ENCODE measurements at places on chromosomes 7 and 10.

DNA sequence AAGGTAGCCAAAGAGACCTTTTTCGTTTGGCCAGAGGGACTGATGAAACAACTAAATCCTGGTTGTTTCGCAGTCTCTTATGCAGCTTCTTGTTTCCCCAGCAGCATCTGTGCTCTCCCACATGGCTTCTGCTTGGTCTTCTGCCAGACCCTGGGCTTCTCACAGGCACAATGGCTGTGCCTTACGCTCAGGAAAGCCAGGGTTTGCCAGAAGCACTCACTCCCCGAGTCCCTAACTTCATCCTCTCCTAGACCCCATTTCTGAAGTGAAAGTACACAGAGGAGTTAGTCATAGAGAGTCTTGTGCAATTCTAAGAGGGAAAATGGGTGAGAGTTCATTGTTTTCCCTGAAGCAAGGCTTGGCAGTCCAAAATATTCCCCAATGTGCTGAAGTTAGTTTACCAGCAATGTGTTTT is 121.7 kb downstream of the EVX1 start:
- DNase-seq: no peak

DNA sequence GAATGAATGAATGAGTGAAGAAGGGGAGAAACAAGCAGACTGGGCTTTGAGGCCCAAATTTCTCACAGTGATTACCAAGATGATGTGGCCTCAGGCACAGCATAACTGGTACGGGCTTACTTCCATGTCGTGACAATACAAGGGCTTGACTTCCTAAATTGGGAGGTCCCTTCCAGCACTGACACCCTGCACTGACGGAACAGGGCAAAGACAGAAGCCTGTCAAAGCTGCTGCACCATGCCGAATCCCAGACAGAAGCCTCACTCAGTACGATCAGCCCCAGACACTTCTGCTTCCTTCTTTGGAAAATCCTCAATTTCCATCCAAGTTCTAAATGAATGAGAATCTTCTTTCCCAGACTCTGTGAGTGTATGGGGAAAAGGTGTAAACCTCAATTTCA is 51.9 kb downstream of the GNA12 start:
- DNase-seq: no peak

- no peak for DNase-seq
These were observed 428.7 kb downstream of the INHBA start for GRCh38 chr7:41274179-41274578.

GRCh38 chr10:132958883-132959558 is 16.7 kb upstream of the CFAP46 start:
- no peak for DNase-seq

DNA sequence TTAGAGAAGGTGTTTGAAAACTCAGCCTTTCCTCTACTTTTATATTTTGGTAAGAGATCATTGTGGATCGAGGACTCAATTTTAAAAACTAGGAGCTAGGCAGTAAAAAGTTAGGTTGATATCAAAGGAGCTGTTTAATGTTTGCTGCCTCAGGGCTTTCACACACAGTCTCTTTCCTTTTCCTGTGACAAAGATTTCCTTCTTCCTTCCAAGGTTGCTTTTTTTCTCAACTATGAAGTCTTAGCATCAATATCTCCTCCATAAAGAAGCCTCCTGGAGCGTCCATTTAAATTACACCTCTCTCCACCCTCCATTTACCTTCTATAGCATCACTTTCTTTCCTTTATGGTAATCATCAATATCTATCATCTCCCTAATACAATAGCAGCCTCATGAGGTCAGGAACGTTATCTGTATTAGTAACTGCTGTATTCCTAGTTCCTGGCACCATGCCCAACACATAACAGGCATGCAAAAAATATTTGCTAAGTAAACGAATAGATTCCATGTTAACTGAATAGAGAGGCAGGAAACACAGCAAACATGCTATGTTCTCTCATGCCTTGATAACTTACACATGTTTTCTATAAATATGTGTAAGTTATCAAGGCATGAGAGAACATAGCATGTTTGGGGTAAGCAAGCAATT is 48.5 kb downstream of the GNAT3 start:
- no peak for DNase-seq

GRCh38 chr7:12229046-12229445 is 18.0 kb downstream of the TMEM106B start:
- no peak for DNase-seq

GRCh38 chr7:82129091-82129490 is 314.5 kb downstream of the CACNA2D1 start:
- no peak for DNase-seq

DNA sequence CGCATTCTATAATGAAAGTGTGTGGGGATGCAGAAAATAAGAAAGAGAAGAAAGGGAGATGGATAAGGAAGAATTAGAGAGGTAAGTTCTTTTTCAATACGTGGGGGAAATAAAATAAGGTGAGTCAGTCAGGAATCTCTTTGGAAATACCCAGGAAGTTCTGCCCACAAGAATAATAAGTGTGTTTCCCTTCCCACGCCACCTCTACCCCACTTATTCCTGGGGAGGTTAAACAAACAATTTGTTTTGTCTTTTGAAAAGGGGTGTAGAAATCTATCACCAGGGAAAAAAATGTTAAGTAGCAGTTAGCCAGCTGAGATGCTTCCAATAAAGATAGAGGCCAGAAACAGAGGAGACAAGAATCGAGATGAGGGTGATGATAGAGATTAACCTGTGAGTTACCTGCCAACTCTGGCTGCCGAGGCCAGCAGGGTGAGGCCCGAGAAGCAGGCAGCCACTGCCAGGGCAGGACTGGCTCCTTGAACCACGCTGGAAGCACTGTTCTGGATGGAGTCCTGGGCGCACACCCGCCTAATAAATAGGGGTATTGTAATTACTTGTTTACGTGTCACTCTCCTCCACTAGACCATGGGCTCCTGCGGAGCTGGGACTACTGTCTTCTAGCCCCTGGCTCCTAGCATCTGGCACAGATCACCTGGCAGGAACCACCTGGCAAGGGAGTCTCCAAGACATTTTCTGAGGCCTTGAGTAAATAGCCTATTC is 191.3 kb downstream of the FGFR2 start:
- DNase-seq: no peak

DNA sequence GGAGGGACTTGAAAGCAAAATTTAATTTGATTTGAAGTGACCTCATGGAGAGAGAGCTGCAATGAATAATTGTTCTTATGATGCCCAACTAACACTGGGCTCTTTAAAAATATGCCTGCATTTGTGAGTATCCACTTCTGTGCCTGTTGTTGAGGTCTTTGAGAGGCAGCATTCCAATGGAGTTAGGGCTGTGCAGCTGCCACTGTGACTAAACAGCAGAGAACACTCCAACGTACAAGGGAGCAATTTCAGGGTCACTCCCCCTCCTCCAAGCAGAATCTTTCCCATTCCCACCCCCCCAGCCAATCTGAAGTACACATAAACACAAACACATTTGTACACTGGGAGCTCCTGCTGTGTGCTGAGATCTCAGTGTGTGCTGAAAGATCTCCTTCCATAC is 28.0 kb upstream of the GSAP start:
- no peak for DNase-seq

GRCh38 chr10:26869528-26869927 is 8.8 kb upstream of the ABI1 start:
- DNase-seq: no peak

DNA sequence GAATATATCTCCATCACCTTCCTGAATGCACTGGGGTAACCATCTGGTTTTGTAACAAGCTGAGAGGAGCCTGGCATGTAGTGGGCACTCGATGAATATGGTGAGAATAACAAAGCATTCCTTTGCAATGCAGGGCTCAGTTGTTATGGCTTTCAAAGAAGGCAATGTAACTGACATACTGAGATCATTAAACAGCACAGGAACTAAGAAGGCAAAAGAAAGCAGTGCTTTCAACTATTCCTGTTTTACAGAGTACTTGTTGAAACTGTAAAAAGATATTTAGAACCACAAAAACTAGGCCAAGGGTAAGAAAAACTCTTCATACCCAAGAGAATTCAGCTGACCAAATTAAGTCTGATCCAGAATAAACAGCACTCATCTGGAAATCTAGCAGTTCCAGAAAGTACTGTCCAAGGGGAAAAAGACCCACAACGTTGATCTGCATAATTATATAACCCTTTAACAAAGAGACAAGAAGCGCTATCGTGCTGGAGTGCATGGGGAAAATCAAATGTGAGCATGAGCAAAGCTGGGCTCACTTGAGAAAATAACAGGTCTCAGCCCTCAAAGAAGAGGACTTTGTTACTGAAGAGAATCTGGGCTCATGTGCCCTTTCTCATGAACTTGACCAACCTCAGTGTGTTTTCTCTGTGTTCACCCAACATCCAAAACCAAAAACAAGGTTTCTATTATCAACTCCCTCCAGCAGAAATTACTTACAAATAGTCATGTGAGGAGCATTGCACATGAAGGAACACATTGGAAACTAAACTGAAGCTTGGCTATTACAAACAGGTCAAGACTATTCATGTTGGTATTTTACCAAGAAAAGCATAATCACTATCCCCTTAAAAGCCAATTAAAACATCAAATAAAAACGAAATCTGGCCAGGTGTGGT is 116.2 kb downstream of the AVL9 start:
- no peak for DNase-seq

DNA sequence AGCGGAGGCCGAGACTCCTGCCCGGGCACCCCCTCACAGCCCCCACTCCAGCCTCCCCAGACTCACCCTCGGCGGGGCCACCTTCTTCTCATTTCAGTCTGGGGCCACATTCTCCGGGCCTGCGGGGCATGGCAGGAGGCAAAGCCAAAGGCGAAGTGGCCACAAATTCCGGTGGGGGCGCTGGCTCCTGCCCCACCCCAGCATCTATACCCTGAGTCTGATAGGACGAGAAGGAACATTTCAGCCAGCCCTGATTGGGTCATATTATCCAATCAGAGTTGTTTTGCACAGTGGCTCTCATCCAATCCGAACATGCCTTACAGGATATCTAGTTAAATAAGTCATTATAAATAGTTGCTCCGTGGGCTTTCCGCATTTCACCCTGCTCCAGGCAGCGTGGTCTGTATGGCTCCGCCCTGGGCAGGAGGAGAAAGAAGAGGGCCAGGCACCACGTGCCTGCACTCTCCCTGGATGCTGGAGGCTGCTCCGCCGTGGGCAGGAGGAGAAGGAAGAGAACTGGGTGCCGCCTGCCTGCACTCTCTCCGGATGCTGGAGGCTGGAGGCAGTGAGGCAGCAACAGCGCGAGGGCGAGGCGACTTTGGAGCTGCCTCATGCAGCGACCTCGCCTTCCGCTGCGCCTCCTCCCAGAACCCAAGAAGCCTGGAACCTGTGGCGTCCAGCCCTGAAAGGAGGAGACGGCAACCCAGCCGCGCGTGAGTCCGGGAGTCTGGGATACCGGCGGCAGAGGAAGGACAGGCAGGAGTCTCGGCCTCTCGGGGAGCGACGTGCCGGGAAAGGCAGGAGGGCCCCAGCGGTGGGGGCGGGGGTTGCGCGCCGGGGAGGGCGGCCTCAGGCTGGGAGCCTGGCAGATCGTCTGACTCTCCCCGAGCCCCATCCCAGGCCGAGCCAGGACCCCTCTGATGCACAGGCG is 162.9 kb downstream of the ZNF33B start:
- DNase-seq: no peak

DNA sequence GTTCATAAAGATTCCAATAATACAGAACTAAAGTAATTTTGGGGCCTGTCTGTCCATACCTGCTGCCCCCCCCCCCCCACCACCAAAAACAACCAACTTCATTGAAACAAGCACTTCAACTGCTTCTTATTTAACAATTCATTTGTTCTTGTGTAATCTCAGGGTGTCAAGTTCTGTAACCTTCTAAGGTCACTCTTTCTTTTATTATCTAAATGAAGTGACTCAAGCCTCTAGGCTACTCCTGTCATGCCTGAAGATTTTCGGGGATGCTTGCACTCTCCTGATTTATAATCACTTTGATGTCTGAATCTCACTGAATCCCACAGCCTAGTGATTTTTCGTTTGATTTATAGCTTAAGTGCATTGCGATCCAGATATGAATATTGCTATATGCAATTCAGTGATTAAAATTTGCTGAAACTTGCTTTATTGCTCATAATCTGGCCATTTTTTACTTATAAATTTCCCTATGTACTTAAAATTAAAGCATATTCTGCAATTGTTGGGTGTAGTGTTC is 27.2 kb downstream of the GARIN1A start:
- DNase-seq: no peak

DNA sequence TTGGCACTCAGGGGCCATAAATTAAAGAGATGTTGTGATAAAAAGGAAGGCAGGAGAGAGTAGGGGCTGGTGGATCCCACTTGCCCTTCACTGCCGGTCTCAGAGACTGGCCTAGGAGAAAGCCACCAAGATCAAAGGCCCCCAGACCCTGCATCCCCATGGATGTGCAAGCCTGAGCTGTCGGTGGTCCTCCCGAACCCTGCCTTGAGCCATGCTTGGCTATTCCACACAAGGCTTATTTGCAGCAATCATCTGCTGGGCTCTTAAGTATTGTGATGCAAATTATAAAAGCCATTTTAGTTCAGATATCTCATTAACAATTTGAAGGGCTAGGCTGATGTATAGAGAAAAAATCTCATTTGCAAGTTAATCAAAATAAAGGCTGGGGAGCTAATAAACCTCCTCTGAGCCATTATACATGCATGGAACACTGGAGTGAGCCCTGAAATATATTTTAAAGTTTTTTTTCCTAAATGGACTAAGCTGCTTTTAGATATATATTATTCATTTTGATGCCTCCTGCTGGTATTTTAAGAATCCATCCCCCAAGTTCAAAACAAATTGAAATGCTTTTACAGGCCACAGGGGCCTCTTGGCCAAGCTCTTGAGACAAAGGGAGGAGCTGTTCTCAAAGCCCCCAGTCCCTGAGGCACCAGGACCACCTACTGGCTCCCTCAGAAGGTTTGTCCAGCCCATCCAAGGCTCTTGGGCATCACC is 28.1 kb downstream of the OAT start:
- DNase-seq: no peak

GRCh38 chr7:25454562-25455041 is 226.3 kb upstream of the NPVF start:
- no peak for DNase-seq

GRCh38 chr7:11507929-11508328 is 324.1 kb downstream of the THSD7A start:
- no peak for DNase-seq

- DNase-seq: peak; percentile 2
These were observed 386.8 kb upstream of the POT1 start for GRCh38 chr7:125316466-125316865.

Data from NCI-H187 (cell line).